ENCODE measurements at places on chromosomes 4 and X.

GRCh38 chrX:154123241-154124219 is 20.5 kb upstream of the OPN1LW start:
- no peak for DNase-seq

GRCh38 chr4:184329235-184329634 is 111.6 kb upstream of the ENPP6 start:
- no peak for DNase-seq

GRCh38 chr4:79431839-79432238 is 23.8 kb upstream of the GK2 start:
- DNase-seq = no peak

- DNase-seq = no peak
Measured at GRCh38 chrX:69670001-69670555, 54.2 kb downstream of the EDA start.

- no peak for DNase-seq
Measured at GRCh38 chr4:122992057-122992456, 69.7 kb upstream of the NUDT6 start.

DNA sequence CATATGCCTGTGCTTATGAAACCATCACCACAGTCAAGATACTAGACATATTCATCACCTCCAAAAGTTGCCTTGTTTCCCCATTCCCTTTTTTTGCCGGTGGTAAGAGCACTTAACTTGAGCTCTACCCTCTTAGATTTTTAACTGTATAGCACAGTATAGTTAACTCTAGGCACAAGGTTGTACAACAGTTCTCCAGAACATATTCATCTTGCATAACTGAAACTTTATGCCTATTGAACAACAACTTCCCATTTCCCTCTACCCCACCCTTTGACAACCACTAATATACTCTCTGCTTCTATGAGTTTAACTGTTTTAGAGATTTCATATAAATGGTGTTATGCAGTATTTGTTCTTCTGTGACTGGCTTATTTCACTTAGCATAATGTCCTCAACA is 119.3 kb downstream of the ASB9 start:
- no peak for DNase-seq

DNA sequence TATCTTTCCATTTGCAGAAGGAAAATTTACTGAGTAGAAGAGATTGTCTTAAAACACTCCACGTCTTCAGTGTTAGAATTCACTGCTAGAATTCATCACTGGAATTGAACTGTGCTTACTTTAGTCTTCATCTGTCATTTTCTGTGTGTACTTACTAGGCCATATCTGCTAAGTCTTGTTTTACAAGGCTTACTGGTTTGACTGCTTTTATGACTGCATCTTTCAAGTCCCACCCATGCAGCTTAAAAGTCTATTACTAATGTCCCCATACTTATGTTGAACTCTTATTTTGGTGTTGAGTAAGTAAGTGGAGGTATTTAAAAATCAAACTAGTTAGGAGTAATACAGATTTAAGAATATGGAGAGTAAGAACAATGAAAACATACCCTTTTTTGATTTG is 14.6 kb downstream of the CLCN3 start:
- DNase-seq = no peak

- no peak for DNase-seq
Measured at GRCh38 chr4:52045028-52045427, 6.1 kb upstream of the SPATA18 start.

GRCh38 chrX:40700640-40701342 is 34.6 kb downstream of the MED14 start:
- DNase-seq = no peak

- no peak for DNase-seq
Measured at GRCh38 chrX:48945517-48946348, 11.7 kb downstream of the OTUD5 start.

DNA sequence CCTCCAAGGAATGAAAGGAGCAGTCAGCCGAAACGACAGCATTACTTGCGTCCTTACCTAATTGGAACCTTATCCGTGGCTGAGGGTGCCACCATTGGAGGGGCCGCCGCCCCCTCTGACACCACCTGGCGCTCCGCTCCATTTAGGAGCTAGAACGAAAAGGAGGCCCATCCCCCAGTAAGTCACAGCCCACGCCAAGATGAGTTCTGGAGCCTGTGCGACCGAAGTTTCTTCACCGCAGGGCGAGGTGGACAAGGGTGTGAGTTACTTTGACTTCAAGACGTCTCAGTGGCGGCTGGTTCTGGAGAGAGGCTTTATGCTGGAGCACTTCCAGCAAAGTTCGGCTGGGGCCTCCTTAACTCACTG is 729 bp upstream of the IRF2 start:
- peak; percentile 40 for DNase-seq

GRCh38 chrX:30521440-30522182 is 56.0 kb downstream of the TASL start:
- no peak for DNase-seq

- DNase-seq = no peak
Measured at GRCh38 chr4:107826421-107826980, 1.8 kb downstream of the SGMS2 start.

DNA sequence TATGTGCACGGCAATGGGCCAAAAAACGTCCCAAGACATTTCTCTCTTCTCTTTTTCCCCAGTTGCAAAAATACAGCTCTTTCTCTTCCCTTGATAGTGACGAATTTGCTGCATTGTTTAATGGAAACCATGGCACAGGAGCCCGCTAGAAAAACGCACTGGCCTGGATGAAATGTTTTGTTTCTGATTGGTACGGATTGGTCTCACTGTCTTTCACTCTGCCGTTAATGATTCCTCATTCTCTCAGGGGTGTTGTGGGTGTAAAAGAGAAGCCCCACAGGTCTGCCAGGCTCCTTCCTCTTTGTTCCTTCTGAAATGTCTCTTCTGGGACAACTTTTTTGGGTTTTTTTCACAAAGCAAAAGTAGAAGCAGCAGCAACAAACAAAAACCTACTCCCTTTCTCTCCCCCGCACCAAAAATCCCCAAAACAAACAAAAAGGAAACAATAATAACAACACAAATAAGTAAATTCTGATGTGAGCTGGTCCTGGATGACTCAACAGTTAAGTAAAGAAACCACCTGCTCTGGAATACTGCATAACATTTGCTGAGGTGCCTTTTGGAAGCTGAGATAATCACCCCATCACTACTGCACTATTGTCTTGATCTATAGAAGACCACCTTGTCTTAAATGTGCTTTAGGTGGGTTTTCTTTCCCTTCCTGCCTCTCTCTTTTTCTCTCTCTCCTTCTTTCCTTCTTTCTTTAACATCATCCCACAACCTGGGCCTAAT is 89.8 kb downstream of the PLAC1 start:
- no peak for DNase-seq

- no peak for DNase-seq
Measured at GRCh38 chrX:12401252-12401651, 263.0 kb downstream of the FRMPD4 start.

- no peak for DNase-seq
Measured at GRCh38 chr4:173793937-173794510, 264.0 kb upstream of the HAND2 start.

GRCh38 chrX:104539081-104539480 is 26.9 kb upstream of the IL1RAPL2 start:
- no peak for DNase-seq

GRCh38 chr4:56086073-56086541 is 137.4 kb downstream of the CEP135 start:
- DNase-seq = no peak

DNA sequence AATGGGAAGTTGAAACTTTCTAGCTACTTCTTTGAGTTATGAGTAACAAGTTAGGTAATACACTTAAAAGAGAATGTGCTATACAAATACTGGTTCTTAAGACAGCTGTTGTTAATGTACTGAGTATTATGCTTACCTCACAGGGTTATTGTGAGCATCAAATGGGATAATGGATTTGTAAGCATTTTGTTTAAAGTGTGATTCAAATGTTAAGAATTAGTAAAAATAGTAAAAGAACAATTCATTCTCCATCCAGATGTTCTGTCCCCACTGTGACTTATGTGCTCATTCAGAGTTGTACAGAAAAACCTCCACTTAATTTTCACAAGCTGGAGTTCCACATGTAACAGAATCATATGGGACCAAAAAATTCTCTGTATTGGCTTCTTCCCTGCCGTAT is 63.6 kb downstream of the AR start:
- DNase-seq = no peak

- no peak for DNase-seq
Measured at GRCh38 chr4:72744103-72744725, 175.2 kb upstream of the ADAMTS3 start.

GRCh38 chr4:85391071-85391470 is 83.9 kb upstream of the ARHGAP24 start:
- no peak for DNase-seq

DNA sequence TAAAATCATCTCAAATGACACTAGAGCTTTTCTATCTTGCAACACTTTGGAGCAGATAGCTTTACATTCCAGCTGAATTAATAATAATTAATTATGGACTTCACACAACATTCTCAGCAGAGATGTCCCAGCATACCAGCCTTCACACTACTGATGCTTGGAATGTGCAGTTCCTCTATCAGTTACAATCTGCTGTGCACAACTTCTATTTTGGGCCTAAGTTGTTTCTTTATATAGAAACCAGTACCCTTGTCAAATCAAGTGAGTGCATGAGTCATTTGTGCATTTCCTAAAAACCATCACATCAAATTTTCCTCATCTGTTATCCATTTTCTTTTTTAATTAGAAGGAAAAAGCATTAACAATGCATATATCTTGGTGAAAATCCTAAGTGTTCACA is 8.8 kb upstream of the RASL11B start:
- no peak for DNase-seq

DNA sequence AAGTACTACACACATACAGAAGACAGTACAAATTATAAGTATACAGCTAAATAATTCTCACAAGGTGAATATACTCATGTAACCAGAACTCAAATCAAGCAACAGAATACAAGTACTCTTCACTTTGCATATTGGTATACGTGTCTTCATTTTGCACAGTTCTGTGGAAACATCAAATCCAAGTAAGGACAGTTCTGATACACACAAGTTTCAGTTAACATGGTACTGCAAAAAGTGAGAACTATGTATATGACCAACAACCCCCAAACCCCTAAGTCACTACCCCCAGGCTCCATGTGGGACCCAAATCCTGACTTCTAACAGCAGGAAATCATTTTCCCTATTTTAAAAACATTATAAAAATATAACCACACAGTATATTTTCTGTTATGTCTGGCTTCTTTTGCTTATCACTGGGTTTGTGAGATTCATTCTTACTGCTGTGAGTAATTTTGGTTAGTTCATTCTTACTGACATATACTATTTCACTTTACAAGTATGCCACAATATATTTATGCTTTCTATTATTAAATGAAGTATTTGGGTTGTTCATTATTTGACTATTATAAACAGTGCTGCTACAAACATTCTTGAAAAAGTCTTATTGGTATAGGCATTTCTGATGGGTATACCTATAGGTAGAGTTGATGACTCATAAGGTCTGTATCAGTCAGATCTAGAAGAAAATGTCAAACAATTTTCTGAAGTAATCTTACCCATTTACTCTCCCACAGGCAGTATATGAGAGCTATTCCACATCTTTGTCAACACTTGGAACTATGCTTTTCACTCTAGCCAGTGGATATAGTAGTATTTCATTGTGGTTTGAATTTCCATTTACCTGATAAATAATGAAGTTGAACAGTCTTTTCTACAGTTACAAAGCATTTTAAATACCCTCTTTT is 47.0 kb downstream of the SCLT1 start:
- DNase-seq = no peak

GRCh38 chr4:10115797-10116568 is 616 bp downstream of the WDR1 start:
- DNase-seq = peak; percentile 71

GRCh38 chr4:156085100-156085499 is 131.4 kb upstream of the CTSO start:
- no peak for DNase-seq

DNA sequence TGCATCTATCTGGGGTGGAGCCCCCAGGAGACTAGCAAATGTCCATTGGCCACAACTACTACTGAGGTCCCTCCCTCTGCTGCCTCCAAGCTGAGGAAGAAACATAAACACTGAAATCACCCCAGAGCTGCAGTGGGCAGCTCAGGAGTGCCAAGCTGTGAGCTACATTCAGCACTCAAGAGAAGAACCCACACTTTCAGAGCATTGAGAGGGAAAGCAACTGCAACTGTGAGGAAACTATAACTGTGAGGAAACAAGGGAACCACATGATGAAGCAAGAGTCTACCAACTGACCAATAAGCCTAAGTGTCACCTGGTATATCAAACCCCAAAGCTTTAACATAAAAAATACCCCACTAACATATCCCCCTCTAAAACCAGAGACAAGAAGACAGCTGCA is 373.5 kb upstream of the TACR3 start:
- no peak for DNase-seq

- DNase-seq = no peak
Measured at GRCh38 chr4:71689822-71690221, 94.1 kb downstream of the GC start.

- no peak for DNase-seq
Measured at GRCh38 chrX:397575-397974, 10.9 kb upstream of the PPP2R3B start.

GRCh38 chr4:119833611-119834010 is 205.0 kb upstream of the PDE5A start:
- DNase-seq = no peak

DNA sequence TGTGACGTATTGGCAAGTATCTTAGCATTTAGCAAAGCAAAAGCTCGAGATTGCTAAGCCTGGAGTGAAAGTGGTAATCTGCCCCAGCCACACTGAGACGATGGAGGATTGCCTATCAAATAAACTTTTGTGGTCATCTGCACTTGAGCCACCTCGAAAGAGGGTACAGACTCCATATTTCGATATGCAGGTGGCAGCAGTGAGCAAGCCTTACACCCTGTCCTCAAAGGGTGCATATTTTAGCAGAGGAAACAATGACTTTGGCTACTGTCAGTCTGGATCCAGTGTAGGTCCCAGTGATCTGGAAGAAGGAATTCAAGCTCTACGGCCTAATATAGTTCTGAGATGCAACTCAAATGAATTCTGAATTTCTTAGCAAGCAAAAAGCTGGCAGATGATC is 153.9 kb downstream of the ATG4A start:
- no peak for DNase-seq

GRCh38 chr4:85474818-85475630 is at the start of gene ARHGAP24:
ARHGAP24 (plus strand) TSS chr4:85475150.
- DNase-seq = peak; percentile 26

- DNase-seq = no peak
Measured at GRCh38 chrX:105759598-105759997, 62.7 kb upstream of the NRK start.

DNA sequence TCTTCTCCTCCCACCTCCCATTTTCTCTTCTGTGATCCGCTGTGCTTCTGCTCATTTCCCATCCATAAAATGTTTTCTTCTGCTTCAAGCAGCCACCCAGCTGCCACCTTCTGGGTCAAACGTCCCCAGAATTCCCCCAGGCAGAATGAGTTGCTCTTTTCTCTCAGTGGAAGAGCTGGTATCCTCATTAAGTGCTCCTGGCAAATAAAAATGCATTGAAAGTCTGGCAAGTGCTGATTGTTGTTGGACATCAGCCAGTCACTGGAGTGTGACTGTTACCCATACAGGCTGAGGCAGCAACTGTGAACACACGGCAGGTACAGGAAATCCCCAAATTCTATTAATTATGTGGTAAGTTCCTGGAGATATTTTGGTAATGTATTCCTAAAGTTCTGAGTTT is 52.6 kb downstream of the LIMCH1 start:
- DNase-seq = no peak

Data from stimulated activated CD8-positive, alpha-beta memory T cell treated with anti-CD3 and anti-CD28 coated beads, Interleukin-7, amount 100 ng/mL, for 48 hours (primary cell).